ENCODE measurements at places on chromosomes 12 and 14.
A peak's percentile ranks its signal among the peaks of the same experiment; 100 is the strongest.

- DNase-seq: no peak
Observed at GRCh38 chr12:132021965-132022364, 72.2 kb downstream of the EP400 start.

DNA sequence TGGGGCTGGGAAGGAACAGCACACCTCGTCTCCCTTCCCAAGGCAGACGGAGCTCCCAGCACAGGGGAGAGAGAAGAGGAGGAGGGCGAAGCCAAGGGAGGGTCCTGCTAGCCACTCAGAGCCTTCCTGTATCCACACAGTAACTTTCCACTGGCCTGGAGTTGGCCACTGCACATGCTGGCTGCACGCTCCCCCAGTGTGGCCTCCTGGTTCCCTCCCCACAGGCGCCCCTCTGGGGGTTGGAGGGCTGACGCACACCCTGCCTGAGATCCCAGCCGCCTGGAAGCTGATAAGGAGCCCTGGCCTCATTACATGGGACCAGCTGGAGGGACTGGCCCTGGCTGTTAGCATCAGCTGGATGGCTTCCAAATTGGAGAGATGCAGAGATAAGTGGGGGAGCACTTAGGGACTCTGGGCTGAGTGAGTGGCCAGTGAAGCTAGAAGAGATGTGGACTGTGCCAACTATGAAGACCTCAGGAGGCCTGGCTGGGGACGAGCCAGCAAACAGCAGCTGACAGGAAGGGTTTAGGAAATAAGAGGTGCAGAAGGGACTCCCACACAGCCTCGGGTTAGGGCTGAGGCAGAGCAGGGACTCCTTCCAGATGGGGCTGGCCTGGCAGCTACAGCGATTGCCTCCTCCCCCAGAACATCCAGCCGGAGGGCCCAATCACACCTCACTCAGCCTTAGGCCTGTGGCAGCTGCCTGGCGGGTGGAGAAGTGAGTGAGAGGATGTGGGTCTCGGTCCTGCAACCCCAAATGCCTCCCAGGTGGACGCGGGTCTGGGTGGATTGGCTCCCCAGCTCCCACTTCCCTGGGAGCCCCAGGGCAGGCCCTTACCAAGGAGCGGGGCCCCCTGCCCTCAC, 26.3 kb upstream of the BCDIN3D start:
- peak; percentile 93 for DNase-seq

DNA sequence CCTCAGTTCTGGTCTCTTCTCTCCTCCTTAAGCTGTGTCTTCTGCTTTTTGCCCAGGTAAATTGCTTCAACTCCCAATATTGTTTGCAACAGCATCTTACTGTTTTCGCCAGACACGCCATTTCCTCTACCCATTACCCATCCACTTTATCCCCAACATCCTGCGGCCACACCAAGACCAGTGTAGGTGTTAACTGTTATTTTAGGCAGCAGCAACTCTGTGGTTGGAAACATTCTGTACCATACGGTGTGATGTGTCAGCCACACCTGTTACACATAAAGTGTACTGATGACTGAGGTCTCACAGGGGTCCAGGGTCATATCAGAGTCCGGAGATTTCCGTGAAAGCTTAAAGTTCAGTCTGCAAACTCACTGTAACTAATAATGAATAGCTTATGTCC, 21.8 kb upstream of the KLRD1 start:
- no peak for DNase-seq

- DNase-seq: no peak
Observed at GRCh38 chr12:104930388-104931326, 27.4 kb downstream of the SLC41A2 start.

- no peak for DNase-seq
Observed at GRCh38 chr12:578748-579419, 84.4 kb downstream of the NINJ2 start.

- DNase-seq: no peak
Observed at GRCh38 chr14:89959853-89960445, 4.2 kb downstream of the TDP1 start.

- DNase-seq: peak; percentile 80
Observed at GRCh38 chr12:13534645-13535398, 338.3 kb downstream of the EMP1 start.

DNA sequence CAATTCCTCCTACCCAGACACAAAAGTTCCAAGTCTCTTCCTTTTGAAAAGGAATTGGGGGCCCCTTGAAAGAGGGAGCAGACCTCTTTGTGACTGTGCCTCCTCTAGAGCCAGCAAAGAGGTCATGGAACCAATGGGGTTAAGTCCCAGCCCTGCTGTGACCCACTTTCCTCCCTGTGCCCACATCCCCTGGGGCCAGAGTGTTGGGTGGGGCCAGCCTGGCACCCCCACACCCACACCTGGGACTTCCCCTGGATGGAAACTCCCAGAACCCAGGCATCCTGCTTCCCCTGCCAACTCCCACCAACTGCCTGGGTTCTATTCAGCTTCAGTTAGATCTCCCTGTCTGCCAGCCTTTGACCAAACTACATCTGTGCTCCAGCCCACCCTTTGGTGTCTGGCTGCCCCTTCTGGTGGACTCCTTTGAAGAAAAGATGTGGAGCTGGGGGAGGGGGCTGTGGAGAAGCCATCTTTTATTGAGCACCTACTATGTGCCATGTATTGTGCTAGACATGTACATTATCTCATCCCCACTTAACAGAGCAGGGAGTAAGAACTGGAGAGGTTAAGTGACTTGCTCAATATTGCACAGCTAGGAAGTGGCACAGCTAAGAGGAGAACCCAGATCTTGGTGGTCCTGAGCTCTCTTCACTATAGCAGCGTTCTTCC, 4.6 kb upstream of the RARG start:
- no peak for DNase-seq

GRCh38 chr14:22386924-22387775, 201.9 kb downstream of the DAD1 start:
- peak; percentile 77 for DNase-seq

- DNase-seq: no peak
Observed at GRCh38 chr12:105930557-105931503, 207.9 kb downstream of the NUAK1 start.

GRCh38 chr14:102316338-102316742, 3.2 kb upstream of the ZNF839 start:
- DNase-seq: peak; percentile 82

GRCh38 chr12:72677846-72678245, 405.7 kb downstream of the TRHDE start:
- no peak for DNase-seq

DNA sequence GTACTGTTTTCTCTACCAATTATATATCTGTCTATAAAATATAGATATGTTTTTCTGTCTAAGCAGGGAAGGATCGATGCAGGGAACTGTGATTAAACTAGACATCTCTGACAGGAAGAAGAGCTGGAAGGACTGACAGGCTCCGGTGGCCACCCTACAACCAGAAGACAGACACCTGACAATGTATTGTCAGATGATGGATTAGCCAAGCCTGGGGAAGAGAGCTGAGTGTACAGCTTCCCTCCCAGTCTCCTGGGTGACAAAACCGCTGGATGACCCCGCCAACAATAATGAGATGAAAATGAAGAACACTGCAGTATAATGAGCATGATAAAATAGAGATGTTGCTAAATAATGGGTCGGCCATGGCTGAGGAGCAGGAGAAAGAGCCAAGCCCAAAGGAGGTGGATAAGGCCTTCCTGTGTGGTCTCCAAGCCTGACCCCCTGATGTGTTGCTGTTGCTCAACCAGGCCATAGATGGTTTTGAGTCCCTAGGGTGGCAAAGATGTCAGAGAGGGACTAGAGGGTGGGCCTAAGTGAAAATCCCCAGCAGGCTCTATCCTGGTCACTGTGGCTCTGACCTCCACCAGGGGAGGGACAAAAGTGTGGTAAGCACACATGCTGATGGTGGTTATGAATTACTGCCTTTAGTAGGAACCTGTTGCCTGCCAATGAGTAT, 28.2 kb downstream of the DHRS2 start:
- no peak for DNase-seq

DNA sequence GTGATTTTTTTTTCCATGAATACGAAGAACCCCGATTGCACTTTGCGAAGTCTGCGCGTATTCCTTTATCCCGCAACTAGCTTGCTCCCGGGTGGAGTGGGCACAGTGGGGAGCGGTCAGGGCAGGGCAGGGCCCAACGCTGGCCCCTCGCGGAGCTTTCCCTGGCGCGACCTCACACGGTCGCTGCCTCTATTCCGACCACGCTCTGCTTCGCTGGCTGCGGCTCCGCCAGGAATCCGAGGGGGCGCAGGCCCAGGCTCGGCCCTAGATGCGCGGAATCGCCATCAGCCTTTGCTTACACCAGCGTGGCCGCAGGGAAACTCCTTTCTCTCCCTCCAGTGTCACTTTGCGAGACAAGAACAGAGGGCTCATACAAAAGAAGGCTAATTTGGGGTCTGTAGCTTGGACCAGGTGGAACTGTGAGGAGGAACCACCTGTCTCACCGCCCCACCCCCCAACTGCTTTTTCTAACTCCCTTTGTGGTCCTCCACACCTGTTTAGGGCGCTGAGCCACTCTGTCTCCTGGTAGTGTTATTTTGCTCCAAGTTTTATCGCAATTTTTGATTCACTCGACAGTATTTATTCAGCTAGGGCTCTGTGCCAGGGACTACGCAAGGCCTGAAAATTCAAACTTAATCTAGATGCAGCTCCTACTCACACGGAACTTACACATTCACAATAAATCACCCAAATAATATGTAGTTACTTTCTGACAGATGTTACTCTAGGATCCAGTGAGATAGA, 3.1 kb upstream of the NKX2-1 start:
- DNase-seq: no peak

DNA sequence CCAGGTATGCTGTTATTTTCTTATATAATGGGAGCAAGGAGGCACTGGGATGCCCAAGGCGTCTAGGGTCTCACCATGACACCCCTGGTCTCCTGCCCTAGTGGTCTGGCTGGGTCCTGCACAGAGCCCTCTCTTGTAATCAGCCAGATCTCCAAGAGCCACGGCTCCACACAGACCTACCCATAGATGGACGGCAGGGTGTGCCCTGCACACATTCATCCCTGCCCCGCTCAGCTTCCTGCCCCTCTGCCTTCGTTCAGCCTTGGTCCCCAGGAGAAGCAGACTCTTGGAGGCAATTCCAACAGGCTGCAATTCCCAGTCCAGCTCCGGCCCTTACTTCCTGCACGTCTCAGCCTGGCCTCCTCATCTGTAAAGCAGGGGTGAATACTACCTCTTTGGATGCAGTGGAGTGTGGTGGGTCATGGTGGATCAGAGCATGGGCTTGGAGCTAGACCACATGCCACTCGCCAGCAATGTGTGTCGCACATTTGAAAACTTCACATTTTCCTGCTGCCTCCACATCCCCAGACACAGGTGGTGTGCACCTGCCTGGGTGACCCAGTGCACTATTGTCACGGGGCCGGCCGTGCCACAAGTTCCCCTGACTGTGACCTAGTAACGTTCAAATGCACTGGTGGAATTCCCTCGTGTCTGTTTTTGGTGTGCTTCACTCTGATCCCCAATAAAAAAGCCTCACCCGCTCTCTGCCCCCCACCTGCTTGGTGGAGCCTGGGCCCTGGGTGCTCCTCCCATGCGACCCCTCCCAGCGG, 171.1 kb upstream of the PRMT8 start:
- no peak for DNase-seq

DNA sequence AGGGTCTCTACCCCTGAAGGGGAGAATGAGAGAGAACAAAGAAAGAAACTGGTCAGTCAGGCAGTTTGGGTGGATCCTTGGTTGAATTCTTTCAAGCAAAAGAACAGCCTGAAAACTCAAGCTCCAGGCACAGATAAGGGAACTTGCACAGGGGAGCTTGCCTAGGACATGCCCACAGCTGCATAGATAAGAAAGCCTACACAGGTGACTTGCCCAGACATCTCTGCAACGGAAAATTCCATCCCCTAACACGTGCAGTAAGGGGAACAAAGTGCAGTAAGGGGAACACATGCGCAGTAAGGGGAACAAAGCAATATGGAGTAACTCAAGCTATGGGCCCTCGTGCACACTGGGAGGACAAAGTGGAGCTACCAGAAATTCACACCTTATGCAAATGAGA, 540.1 kb upstream of the MIS18BP1 start:
- no peak for DNase-seq

- DNase-seq: no peak
Observed at GRCh38 chr12:52443966-52444365, 8.0 kb downstream of the KRT6B start.

GRCh38 chr12:116532986-116533342, 26.2 kb upstream of the MAP1LC3B2 start:
- DNase-seq: no peak

- DNase-seq: peak; percentile 44
Observed at GRCh38 chr12:10186299-10186698, 7.5 kb downstream of the TMEM52B start.

DNA sequence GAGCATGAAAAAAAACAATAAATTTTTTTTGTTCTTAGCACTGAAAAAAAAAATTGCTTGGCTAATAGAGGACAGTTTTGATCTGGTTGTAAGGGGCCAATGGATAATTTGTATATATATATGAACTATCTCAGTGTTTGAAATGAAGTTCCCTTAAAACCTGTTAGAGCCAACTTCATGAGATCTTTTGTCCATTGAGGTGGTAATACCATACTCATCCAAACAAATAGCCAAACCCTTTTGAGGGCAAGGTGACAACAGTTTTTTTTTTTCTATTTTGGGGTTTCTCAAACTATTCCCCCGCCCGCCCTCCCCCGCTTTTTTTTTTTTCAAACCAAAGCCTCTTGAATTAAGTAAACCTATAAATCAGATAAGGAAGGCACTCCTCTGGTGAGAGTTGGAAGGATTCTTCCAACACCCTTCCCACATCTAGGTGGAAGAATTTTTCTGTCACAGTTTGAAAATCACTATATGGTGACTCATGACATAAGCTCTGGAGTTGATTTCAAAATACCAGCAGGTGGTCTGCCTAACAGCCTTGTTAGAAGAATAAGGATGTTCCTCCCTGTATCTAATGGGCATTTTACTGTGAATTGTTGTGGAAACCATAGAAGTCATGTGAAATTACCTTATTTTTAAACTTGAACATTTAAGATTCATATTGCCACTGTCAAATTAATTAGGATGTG, 10.2 kb downstream of the ARHGAP5 start:
- no peak for DNase-seq

DNA sequence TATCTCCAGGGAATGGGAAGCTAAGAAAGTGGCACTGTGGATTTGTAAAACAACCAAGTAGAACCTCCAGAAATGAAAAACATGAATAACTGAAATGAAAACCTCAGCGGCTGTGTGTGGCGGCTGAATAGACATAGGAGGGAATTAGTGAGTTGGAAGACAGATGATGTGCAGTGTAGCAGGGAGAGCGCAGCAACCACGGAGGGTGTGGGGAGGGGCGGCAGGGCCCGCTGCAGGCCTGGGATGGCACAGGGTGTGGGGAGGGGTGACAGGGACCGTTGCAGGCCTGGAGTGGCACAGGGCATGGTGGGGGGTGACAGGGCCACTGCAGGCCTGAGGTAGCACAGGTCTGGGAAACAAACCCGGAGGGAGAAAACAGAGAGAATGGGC, 51.1 kb downstream of the BEGAIN start:
- peak; percentile 15 for DNase-seq

DNA sequence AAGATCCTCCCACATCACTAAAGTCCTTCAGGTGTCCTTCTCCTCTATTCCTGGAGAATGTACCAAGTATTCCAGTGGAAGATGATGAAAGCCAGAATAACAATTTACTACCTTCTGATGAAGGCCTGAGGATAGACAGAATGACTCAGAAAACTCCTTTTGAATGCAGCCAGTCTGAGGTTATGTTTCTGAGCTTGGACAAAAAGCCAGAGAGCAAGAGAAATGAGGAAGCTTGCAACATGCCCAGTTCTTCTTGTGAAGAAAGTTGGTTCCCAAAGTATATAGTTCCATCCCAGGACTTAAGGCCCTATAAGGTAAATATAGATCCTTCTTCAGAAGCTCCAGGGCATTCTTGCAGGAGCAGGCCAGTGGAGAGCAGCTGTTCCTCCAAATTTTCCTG, 54.6 kb upstream of the HELB start:
- DNase-seq: no peak

Data from right hindlimb (tissue), 1 donor.